Heart right ventricle (tissue), 16 donors: ENCODE measurements at places on chromosomes 13 and 19.

DNA sequence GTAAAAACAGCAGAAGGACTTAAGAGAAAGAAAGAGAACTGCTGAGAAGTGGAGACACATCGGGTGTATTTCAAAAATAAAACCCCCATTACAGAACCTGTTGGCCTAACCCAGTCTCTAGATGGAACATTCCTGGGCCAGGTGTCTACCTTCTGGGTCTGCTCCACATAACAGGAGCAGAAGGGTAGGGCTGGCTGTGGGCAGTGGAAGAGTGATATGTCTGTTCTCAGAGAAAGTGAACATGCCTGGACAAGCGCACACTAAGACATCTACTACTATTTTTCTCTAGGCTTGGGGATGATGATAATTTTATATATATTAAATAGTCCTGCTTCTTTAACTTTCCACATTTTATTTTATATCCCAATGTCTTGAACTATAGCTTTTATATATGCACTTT, 267.1 kb downstream of the TBC1D4 start:
- DNase-seq, result no peak

GRCh38 chr13:74575729-74576125, 441.5 kb upstream of the KLF12 start:
- peak; percentile 95 for DNase-seq

DNA sequence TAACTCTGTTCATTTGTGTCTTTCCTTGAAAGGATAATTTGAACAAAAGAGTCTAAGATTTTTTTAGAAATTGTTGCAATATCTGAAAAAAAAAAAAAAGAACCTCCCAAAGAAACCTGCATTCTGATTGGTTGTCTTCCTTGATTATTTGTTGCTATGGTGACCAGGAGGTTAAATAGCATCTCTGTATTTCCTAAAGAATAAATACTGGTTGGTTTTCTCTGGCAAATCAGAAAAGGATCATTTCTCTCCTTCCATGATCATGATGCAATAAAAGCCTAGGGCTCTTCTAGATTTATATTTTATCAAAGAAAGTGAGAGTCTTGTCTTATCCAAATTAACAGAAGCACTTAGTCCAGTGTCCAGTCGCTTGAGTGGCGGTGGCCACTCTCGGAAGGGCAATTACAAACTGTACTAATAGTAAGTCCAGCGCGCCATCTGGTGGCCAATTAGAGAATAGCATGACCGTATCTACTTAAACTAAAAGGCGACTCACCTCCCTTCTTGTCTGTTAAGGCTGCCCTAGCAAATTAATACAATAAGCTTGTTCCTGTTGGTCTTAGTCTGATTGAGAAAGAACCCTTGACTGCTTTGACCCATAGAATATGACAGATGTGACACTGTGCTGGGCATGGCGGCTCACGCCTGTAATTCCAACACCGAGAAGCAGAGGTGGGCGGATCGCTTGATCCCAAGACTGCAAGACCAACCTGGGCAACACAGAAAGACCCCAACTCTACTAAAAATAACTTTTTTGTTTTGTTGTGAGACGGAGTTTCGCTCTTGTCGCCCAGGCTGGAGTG, 47.0 kb upstream of the PNMA8B start:
- peak; percentile 91 for DNase-seq

DNA sequence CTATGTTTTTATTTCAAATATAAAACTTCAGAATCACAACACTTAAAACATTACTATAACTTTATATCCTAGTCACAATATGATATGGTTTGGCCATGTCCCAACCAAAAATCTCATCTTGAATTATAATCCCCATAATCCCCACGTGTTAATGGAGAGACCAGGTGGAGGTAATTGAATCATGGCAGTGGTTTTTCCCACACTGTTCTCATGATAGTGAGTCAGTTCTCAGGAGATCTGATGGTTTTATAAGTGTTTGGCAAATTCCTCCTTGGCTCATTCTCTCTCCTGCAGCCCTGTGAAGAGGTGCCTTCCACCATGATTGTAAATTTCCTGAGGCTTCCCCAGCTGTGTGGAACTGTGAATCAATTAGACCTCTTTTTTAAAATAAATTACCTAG, 307.6 kb downstream of the SPRY2 start:
- DNase-seq, result no peak

DNA sequence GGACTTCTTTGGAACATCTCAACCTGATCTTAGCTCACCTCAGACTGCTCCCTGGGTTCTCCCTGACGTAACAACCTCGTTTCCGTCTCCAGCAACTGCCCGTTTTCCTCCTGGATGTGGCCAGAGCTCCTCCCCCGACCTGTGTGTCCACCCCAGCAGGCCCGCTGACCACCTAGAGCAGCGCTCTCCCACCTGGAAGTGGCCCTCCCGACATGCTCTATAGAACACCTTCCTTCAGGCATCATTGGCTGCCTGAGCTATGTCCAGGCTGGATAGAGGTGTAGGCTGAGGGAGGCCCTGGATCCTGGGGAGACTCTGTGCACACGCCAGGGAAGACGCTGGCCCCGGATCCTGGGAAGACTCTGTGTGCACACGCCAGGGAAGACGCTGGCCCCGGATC, 81.3 kb downstream of the TEX29 start:
- DNase-seq, result no peak

- DNase-seq, result no peak
Measured at GRCh38 chr19:48804496-48804895, 6.3 kb downstream of the BCAT2 start.
